ENCODE measurements at places on chromosomes 12 and 14.

- no peak for DNase-seq
Measured at GRCh38 chr12:54565986-54566544, 16.7 kb downstream of the PDE1B start.

DNA sequence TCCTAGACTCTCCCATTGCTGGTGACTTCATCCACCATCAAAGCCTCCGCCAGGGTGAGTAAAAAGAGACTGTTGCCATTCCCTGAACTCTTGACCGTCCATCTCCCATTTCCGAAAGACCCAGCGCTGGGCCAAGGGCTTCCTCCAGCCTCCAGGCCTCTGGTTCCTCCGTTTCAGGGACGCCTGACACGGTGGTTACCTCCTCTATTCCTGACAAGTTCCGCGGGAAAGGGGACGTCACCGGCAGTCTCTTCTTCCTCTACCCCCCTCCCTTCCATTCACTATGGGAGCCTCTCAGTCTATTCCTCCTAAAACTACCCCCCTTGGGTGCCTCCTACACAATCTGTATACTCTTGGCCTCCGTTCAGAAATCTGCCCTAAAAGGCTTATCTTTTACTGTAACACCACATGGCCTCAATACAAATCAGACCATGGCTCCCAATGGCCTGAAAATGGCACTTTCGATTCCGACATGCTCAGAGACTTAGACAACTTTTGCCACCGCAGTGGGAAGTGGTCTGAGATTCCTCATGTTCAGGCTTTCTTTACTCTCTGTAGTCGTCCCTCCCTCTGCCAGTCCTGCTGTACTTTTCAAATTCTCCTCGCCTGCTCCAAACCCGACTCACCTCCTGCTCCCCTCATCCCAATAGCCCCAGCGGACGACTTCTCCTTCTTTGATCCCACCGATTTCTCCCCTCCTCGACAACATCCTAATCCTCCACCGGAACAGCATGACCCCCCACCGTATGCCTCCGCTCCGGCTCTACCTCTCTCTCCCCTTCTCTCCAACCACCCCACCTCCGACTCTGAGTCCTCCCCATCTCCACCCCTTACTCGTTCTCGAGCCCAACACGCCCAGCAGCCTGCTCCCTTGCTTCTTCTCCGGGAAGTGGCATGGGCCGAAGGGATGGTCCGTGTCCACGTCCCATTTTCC, 70.4 kb downstream of the MOK start:
- no peak for DNase-seq

DNA sequence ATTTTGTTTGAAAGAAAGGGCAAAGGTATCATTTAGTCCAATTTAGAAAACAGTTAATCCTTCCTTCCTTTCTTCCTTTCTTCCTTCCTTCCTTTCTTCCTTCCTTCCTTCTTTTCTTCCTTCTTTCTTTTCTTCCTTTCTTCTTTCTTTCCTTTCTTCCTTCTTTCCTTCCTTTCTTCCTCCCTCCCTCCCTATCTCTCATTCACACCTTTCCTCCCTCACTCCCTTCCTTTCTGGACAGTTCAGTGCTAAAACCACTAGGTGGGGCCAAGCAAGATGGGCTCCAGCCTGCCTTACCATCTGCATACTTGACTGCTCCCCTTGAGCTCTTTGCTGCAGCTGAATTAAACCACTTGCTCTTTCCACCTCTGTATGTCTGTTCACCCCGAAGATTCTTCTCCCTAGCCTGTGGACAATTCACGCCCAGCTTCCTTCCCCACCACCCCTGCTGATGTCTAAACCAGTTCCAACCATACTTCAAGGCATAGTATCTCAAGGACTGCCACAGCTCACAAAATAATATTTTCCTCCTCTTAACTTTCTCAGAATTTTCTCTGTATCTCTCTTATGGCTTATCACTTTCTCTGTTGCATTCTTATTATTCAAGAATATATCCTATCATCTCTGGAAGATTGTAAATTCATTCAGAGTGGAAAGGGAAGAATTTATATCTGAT, 78.0 kb downstream of the DBX2 start:
- DNase-seq = no peak

DNA sequence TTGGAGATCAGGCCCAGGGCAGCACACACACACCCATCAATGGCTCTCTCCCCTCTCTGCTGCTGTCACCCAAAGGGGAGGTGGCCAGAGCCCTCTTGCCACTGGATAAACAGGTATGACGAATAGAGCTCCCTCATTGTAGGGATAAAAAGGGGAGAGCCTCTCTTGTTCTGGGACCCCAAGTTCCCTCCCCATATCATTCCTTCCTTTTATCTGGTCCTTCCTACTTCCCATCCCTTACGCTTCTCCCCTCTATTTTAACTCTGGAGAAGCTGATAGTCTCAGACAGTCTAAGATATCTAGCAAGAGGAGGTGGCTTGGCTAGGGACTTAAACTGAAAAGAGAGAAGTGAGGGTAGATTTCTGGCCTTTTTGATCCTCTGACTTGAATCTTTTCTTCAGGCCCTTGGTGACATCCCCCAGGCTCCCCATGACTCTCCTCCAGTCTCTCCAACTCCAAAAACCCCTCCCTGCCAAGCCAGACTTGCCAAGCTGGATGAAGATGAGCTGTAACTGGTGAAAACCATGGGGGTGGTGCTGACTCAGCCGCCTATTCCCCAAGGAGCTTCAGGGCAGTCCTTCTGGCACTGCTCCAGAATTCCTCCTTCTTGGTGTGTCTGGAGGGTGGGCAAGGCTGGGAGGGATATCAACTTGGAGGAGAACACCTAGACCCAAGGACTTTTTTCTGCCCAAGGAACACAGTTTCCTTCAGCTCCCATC, 5.3 kb downstream of the ARHGEF25 start:
- no peak for DNase-seq

DNA sequence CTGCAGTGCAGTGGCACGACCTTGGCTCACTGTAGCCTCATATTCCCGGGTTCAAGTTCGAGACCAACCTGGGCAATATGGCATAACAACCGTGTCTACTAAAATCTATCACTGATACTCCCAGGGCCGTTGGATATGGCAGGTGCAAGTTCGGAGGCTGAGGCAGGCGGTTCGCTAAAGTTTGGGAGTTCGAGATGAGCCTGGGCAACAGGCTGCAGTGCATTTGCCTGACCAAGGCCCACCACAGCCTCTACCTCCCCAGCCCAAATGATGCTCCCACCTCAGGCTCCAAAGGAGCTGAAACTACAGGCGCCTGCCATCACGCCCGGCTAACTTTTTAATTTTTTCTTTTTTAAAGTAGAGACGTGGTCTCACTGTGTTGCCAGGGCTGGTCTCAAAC, 177.1 kb upstream of the ALG10B start:
- no peak for DNase-seq

DNA sequence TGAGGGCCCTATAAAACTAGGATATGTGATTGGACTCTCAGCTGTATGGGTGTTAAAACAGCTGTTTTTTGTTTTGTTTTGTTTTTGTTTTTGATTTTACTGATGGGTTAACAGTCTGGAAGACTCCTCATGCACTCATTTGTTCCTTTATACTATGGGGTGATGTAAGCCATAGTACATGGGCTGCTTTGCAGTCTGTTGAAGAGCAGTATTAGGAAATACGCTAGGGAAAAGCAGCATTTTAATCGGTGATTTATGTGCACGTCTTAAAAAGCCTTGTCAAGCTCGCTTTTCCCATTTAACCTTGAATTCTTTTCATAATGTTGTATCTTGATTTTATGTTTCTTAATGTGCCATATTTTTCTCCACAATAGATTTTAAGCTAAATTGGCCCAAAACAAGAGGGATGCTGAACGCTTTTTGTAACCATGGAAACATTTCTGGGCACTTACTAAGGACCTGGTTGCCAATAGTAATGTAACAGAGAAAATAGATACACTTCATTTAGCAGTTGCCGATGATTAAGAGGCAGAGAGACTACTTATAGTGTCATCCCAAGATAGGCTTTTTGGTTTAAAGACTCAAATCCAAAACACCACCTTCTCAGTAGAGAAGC, 244.0 kb downstream of the SNAPC1 start:
- DNase-seq = no peak

- no peak for DNase-seq
Measured at GRCh38 chr12:18932715-18933114, 194.8 kb downstream of the CAPZA3 start.

DNA sequence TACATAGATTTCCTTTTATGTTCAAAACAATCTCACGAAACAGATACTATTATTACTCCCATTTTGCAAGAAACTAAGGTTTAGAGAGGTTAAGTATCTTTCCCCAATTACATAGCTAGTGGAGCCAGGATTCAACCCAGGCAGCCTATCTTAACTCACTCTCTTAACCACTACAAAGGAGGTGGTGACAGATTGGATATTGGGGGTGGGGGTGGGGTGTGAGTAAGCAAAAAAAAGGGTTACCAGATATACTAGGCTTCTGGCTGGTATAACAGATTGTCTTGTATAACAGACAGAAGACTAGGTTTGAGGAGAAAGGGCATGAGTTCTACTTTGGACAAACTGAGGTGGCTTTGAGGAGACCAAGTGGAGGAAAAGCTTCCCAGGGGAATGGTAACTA, 2.1 kb downstream of the GMFB start:
- DNase-seq = no peak

DNA sequence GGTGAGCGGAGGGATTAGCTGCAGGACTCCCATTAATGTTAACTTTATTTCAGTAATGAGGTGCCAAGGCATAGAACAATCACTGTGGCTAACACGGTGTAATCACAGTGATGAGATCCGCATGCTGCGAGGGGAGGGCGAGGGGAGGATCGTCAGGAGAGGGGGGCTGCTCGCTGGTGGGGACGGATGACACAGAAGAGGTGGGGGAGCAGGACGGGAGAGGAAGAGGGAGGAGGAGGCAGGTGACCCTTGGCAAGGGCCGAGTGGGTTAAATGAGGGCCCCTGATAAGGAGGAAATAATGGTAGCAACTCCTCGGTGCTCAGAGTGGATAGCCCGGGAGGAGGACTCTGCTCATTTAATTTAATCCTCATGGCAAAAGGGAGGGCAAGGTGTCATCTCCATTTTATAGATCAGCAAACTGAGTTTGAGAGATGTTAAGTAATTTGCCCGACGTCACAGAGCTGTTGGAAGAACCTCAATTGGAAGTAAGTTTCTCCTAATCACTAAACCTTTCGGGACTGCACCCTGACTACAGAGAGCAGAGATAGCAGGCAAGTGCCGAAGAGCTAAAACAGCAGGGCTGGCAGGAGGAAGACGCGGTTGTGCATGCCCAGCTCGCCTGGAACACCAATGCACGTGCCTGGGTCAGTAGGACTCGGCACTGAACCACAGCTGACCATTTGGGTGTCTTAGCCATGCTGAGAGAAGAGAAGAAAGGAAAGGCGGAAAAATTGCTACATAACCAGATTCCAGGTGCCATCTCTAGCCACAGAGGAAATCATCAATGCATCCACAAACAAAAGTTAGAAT, 43.0 kb downstream of the SPRING1 start:
- DNase-seq = no peak

DNA sequence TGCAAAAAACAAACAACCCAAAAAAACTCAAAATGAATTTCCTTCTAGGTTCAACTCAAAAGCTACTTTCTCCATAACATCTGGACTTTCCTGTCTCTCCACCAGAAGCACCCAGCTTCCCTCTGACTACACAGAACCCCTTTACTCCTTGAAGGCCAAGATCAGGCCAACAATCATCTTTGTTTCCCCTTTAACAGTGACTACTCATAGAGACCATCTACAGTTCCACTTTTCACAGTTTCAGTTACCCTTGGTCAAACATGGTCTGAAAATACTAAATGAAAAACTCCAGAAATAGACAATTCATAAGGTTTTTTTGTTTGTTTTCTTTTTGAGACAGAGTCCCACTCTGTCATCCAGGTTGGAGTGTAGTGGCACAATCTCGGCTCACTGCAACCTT, 11.8 kb downstream of the GCH1 start:
- DNase-seq = no peak

- no peak for DNase-seq
Measured at GRCh38 chr12:132406493-132407450, 77.4 kb upstream of the GALNT9 start.

DNA sequence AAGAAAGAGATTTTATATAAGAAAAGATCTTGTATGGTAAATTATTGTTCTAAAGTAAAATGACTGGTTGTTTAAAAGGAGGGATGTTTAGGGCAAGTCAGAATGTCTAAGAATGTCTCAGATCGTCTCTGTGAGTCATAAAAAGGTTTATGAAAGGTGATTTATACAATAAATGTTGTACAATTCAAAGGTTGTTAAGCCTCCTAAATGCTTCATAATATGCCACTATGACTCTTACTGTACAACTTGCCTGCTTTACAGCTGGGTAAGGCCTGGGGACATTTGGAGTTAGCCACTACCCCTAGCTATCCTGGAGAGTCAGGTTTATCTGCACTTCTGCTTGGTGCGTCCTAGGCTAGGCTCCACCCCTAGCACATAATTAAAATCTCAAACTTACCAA, 927.4 kb downstream of the FSCB start:
- no peak for DNase-seq

- DNase-seq = no peak
Measured at GRCh38 chr14:79136071-79137044, 966.2 kb downstream of the NRXN3 start.

DNA sequence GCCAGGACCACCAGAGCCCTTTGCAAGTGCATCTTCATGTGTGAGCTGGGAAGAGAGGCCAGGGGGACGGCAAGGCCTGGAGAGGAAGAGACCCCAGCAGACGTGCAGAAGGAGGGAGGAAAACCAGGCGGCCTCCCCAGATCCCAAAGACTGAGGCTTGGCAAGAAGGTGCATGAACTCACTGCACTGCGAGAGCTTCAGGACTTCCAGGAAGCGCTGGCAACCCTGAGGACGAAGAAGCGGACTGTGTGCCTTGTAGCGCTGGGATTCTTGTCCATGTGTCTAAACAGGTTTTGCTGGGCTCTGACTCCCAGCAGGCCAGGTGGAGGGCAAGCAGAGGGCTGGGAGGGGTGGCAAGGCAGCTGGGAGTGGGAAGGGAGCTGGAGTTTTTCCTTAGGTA, 939 bp downstream of the TGFB3 start:
- no peak for DNase-seq

- no peak for DNase-seq
Measured at GRCh38 chr14:59698793-59699192, 122.2 kb upstream of the CCDC175 start.

DNA sequence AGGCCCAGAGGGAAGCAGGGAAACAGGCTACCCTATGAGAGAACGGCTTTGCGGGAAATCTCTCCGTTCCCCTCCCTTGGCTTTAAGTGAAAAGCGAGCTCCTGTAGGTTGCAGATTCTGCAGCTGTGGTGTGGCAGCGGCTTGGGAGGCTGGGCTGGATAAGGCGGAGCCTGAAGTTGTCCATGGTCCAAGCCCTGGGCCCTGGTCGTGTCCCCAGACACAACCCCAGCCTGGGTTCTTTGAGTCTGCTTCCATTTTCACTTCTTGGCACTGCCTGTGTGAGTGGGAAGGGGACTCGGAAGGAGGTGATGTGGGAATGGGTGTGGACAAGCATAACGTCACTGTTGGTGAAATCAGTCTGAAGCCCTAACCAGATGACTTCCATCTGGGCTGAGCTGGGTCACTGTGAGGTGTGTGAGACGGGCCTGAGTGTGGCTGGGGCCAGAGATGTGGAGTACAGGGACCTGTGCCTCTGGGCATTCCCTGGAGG, 43.0 kb upstream of the CTDSP2 start:
- no peak for DNase-seq

- DNase-seq = no peak
Measured at GRCh38 chr12:129911428-129912049, 7.7 kb upstream of the TMEM132D start.

- no peak for DNase-seq
Measured at GRCh38 chr12:2110849-2111566, 58.2 kb downstream of the CACNA1C start.

Measured in activated CD4-positive, alpha-beta T cell treated with anti-CD3 and anti-CD28 coated beads for 4 hours (primary cell).